ENCODE measurements at places on chromosomes 2 and 18.

DNA sequence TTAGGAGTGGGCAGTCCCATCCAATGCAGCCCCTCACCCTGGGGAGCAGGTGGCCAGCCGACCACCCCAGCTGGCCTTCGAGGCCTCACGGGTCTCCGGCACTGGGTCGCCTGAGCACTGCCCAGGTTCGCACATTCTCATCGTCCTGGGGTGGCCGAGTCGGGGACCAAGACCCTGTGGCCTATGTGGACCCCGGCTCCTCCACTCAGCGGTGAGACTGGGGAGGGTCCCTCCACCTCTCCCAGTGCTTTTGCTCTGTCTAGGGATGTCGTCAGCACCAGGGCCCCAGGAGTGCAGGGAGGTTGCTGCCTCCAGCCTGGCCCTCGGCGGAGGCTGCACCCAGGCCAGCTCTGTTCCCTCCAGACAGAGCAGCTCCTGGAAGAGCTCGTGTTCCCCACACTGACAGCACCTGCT is 89.6 kb downstream of the TPO start:
- DNase-seq: no peak

DNA sequence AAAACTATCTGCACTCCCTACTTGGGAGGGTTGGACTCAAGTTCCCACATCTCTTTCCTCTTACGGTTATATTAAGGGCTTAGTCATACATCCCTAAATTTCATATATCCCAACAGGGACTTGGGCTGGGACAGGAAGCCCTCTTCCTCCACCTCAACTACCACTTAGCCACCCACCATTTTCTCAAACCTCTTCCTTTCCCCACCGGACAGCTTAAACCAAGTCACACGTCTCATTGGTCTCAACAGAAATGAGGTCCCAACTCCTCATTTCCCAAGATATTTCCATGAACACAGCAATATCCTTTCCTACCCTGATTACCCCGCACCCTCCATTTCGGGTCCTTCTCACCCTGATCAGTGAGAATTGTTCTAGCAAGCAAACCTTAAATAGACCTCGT is 736 bp downstream of the ZSCAN30 start:
- DNase-seq: no peak

GRCh38 chr2:74812787-74813590 is 20.9 kb upstream of the HK2 start:
- DNase-seq: no peak

- no peak for DNase-seq
These were observed 2.1 kb upstream of the GPR75 start for GRCh38 chr2:53861824-53862223.

DNA sequence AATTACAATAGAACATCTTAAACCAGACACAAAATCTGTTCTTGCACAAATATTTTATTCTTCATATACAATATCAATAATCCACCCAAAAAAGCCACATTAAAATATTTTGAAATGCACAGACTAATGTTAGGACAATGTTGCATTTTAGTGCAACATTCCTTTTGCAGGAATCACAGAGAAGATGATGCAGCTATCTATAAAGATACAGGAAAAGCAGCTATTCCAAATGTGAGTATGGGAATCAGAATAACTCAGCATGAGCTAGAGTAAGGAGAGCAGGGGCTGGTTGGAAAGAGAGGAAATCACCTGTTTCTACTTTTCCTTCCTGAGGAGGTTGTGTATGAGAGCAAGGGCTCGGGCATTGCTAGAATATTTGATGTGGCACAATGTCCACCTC is 4.8 kb downstream of the C2orf66 start:
- DNase-seq: no peak

GRCh38 chr2:207042841-207043240 is 103.5 kb downstream of the CPO start:
- DNase-seq: no peak

- DNase-seq: no peak
These were observed 24.0 kb upstream of the CERS6 start for GRCh38 chr2:168432100-168432499.

GRCh38 chr2:143692162-143692561 is 562.9 kb downstream of the ARHGAP15 start:
- no peak for DNase-seq

DNA sequence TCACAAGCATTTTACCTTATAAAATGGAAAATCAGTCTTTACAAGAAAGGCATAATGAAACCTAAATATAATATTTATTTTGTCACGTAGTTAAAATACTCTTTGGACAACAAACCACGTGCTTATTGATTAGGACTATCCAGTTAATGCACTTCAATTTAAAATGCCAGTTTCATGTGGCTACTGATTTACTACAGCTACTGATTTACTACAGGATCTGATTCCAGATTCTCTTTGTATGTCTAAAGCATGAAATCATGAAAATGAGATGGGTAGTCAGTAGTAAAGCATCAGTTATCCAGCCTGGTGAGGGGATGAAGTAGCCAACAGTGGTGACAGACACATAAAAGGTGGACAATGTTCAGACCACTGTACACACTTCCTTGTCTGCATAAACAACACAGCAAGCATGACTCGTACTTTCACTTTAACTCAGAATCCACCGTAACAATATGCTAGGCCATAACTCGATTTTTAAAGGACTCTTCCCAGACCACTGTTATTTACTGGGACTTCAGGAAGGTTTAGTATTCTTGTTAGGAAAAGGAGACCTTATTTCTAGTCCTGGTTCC is 24.9 kb downstream of the ACAA2 start:
- no peak for DNase-seq

- no peak for DNase-seq
These were observed 180.7 kb downstream of the PLCL1 start for GRCh38 chr2:197985029-197985638.

DNA sequence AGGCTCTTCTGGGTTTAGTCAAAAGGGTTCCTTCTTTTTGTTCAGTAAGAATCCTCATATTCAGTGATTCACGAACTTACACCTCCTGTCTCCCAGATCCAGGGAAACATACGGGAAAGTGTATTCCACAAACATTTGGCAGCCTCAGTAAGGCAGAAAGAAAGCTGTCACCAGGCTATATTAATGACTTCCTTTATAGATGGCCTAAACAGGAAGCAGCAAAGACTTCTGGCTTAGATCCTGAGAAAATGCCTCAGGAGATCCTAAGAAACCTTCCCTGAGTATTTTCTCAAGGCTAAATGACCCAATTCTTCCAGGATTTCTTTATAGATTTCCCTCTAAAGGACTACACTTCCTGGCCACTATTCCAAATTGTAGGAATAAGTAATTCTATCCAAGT is 1995.5 kb upstream of the CELF4 start:
- no peak for DNase-seq

GRCh38 chr2:181566334-181567032 is 90.4 kb downstream of the CERKL start:
- DNase-seq: no peak

DNA sequence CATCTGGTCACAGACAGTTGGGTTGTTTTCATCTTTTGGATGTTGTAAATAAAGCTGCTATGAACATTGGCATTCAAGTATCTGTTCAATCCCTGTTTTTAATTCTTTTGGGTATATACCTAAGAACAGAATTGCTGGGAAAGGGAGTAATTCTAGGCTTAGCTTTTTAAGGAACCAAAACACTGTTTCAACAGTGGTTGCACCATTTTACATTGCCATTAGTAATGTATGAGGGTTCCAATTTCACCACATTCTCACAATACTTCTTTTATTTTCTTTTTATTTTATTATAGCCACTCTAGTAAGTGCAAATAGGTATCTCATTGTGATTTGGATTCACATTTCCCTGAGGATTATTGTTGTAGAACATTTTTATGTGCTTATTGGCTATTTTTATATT is 108.9 kb upstream of the GLS start:
- no peak for DNase-seq

DNA sequence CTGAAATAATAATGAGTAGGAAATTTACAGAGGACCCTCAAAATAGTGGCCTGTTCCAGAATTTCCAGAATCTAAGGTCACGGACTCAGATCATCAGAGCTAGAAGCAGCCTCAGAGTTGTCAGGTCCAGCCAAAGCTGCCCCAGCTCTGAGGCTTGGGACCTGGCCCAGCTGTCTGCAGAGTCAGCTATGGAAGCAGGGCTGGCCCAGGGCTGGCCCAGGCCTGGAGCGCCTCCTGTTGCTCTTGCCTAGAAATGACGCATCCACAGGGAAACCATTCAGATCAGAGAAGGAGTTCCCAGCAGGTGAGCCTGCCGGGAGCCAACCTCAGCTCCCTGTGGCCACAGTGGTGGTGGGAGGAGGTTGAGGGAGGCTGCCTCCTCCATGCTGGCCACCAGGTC is 106.7 kb upstream of the ARL4C start:
- DNase-seq: no peak

DNA sequence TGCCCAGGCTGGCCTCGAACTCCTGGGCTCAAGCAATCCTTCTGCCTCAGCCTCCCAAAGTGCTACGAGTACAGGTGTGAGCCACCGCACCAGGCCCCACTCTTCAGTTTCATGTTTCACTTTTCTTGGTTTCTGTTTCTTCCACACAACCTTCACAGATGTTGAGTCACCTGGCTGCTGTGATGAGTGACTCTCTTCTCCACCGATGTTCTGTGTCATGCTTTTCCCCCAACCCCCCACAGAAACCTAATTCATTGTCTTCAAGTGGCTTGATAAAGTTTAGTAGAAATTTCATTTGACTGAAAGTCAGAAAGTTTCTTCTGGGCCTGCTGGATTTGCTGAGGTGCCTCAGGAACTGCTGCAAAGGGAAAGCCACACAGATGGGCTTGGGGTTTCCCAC is 78.5 kb downstream of the SPHKAP start:
- DNase-seq: no peak

DNA sequence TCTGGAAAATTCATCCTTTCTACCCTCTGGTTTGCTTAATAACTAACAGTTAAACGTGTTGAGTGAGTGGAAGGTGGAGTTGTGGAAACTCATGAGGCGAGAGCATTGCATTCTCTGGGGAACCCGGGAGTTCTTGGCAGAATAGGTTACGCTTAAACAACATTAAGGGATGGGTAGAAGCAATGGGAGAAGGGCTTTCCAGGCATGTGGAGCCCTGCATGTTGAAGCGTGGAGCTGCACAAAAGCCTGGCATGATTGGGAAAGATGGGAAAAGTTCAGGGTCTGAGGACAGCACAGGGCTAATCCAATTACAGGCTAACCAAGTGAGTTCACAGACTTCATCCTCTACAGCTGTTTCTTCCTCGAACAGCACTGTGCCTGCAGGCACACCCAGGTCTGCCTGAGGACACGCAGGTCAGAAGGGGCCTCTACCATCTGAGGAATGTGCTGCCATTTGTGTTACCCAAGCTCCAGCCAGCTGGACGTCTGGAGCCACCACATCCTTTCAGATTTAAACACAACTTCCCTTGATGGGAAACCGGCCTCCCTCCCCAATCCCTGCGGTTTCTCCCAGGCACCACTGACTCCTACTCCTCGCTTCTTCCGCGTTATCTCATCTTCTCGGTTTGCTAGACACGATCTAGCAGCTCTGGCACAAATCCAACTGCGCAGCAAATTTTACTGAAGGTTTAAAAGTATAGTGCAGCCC is 164.2 kb downstream of the ANTXR1 start:
- DNase-seq: no peak

DNA sequence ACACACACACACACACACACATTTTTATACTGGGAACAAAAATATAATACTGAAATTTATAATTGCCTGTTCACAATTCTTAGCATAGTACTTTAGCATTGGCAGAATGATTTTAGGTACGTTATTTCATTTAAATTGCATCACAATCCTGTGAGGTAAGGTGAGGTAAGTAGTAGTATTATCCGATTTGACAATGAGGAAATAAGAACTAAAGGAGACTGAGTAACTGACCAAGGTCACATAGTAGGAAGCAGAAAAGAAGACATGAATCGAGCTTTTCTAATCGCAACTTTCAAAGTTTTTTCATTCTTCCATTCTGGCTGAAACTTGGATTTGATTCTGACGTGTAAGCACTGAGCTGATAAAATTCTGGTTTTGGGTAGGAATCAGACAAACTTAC is 351.2 kb downstream of the KIAA1328 start:
- no peak for DNase-seq

DNA sequence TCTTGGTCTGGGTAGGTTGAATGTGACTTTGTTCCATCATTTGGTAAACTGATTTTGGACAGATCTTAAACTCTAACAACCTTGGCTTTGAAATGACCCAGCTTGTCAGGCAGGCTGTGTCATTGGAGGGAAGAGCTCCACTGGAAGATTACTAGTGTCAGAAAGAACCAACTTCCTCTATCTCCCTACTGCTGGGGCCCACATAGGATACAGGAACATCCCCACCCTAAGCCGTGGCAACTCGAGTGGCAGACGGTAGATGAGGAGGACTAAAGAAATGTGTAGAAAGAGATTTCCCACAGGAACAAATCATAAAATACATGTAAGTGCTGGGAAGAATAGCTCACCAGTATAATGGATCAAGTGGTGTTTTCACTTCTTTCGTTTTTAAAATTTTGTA is 4.3 kb upstream of the G6PC2 start:
- DNase-seq: no peak

GRCh38 chr18:41758534-41758933 is 196.5 kb upstream of the PIK3C3 start:
- no peak for DNase-seq

GRCh38 chr18:63070767-63071502 is 248.6 kb downstream of the BCL2 start:
- no peak for DNase-seq

GRCh38 chr2:96143848-96144480 is 1.3 kb downstream of the DUSP2 start:
- no peak for DNase-seq

DNA sequence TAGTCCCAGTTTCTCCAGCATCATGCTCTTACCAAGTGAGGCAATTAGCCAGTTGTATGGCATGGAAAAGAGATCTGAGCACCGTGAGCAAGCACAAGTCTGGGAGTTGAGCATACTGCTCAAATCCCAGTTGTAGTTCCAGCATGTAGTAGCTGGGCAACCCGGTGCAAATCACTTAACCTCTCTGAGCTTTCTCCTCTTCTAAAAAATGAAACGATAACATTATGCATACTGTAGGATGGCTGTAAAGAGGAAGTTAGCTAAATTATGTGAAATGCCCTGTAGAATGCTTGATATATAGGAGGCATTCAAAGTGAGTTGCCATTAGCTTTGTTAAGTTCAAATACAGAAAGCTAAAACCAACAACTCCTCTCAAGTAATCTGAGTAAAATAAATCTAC is 164.0 kb upstream of the ZEB2 start:
- no peak for DNase-seq

GRCh38 chr2:130316596-130316995 is 26.1 kb upstream of the IMP4 start:
- no peak for DNase-seq

GRCh38 chr2:142742371-142743214 is 134.9 kb upstream of the KYNU start:
- no peak for DNase-seq

GRCh38 chr2:125424266-125424785 is 1231.6 kb upstream of the GYPC start:
- DNase-seq: no peak

DNA sequence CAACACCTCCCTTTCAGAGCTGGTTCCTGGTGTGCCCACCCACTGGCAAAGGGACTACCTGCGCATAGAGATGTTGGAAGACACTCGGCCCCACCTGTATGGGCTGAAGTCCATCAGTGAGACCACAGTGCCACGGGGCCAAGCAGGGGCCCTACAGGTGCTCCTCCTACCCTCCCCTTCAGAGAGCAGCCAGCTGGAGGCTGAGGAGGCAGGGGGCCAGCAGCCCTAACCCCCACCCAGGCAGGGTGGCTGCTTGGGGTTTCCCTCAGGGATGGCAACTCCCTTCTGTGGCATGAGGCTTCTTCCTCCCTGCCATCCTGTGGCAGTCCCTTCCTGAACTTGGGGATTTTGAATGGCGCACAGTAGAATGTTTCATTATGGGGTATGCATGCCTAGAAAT is 125.3 kb downstream of the NCK2 start:
- no peak for DNase-seq

Data from activated T-helper 1 cell treated with anti-CD3 and anti-CD28 coated beads, Interleukin-2, amount 50 U/mL, for 16 hours (primary cell).